Hematopoietic multipotent progenitor cell (in vitro differentiated cells): ENCODE measurements at places on chromosomes 4 and X. TPM values are rescaled to one million over a fixed set of nuclear protein-coding genes. Genes with fewer than 3 reads are reported as not detected.

APELA gene
- total RNA-seq, result not detected

GRCh38 chr4:182254026-182254780, 11.0 kb downstream of the TENM3 start:
- no peak for DNase-seq

DNA sequence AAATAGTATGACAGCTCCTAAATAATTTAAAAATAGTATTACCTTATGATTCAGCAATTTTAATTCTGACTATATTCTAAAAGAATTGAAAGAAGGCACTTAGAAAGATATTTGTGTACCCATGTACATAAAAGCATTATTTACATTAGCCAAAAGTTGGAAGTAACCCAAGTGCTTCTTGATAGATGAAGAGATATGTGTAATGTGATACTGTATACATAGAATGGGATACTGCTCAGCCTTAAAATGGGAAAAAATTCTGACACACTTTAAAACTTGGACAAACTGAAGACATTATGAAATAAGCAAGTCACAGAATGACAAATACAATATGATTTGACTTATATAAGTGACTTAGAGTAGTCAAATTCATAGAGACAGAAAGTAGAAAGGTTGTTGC, 112.2 kb downstream of the IDS start:
- DNase-seq, result no peak

GRCh38 chr4:142350871-142351270, 495.2 kb downstream of the INPP4B start:
- no peak for DNase-seq

DNA sequence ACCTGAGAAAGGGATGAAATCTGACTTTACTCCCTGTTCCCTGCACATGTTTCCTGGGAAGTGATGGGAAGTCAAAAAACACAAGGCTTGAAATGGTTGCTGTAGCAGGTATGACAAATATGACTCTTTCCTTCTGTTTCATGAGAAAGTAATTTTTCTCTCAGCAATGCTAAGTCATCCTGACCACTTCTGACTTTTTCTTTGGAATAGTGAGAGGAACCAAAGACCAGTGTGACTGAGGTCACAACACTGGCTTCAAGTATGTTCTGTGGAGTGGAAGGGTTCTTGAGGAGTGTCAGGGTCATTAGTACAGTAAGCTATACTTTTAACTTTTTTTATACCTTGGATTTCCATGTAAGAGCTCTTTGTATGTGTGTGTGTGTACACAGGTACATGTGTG, 225.3 kb downstream of the PPP3CA start:
- no peak for DNase-seq

CT45A2 gene
- total RNA-seq, result not detected

- DNase-seq, result no peak
Observed at GRCh38 chrX:68532831-68533533, 34.1 kb downstream of the YIPF6 start.

DNA sequence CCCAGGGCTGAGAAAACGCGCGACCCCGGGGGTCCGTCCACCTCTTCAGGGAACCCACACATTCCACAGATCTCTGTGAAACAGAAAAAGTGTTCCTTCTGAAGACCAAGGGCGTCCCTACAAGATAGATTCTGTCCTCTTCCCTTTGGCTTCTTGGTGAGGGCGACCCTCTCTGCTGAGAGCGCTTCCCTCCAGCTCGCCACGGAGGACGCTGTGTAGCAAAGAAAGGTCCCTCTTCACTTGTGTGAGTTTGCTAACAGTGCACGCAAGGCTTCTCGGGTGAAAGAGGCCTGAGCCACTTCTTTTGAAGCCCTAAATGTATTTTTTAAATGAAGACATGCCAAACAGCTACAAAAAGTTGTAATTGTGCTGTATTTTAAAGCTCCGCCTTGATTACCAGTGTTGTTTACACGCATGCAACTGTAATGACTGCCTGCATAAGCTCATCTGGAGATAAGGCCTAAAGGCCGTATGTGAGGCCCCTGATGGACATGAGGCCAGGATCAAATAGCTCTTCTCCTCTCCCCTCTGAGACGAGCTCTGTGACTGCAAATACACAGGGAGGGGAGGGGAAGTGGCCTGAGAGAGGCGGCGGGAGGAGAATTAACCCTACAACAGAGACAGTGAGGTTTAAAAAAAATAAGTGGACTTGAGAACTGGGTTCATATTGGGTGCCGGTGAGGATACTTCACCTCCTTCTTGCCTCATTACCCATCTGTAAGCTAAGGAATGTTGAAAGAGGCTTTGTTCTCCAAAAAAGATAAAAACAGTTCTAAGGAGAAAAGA, 95.5 kb downstream of the SOWAHB start:
- no peak for DNase-seq

GRCh38 chrX:149060921-149061320, 444.2 kb downstream of the IDS start:
- DNase-seq, result no peak

DNA sequence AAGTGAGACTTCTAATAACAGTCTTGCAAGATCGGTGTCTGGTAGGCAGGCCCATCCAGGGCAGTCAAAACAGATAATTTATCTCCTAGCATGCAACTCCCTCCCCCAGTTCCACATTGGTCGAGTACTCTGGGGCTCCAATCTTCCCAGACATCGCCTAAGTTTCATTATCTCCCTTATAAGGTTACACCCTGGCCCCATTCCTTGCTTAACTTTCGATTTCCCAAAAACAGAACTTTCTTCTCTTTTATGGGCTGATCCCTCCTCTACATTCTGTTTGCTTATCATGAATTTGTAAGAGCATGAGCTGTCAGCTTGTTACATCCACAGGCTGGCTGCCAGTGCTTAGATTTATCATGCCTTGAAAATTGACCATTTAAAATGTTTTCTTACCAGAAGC, 471.3 kb downstream of the TECRL start:
- no peak for DNase-seq

- no peak for DNase-seq
Observed at GRCh38 chrX:31265383-31265782, 193.5 kb upstream of the FTHL17 start.

PSMD10 gene
- 33.7 TPM for total RNA-seq

GRCh38 chr4:62250100-62250499, 1050.0 kb downstream of the ADGRL3 start:
- no peak for DNase-seq

EXOSC9 gene
- 25.9 TPM for total RNA-seq
